HT-29 (cell line): ENCODE measurements at places on chromosomes 1 and 21.
A peak's percentile ranks its signal among the peaks of the same experiment; 100 is the strongest.

DNA sequence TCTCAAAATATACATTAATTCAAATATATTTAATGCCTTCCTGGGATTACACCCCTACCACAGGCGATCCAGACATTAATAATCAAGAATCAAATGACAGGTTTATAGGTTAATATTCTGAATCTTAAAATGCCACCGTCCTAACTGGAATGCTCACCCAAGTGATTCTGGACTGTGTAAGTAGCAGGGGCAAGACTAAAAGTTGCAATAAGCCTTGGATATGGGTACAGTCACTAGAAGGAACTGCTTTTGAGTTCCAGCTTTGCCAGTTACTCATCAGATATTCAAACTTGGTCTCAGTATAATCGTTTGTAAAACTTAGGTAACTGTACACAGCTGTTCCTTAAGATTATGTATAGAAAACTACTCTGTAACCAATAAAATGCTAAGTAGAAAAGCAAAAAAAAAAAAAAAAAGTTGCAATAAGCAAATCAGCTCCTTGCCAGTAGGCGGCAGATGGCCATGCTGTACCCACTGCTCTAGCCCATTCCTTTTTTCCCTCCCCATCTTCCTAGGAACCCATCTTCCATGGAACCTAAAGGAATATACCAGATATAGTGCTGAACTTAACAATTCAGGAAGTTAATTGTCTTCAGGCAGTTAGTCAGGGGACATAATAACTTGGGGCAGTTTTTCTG is 10.5 kb downstream of the RO60 start:
- peak; percentile 48 for DNase-seq

GRCh38 chr1:150994248-150994647 is 12.2 kb downstream of the ANXA9 start:
- DNase-seq, result no peak

DNA sequence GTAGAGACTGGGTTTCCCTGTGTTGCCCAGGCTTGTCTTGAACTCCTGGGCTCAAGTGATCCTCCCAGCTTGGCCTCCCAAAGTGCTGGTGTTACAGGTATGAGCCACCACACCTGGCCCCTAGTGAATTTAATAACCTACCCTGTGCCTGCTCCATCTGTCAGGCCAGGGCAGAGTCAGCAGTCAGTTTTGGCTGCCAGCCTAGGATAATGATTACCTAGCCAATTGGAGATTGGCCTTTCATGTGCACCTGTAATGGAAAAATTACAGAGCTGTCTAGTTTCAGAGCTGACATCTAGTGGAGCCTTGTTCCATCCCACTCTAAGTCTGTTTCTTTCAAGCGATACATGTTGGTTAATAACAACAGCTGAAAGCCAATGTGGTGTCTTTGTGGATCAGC is 92.0 kb downstream of the DIRAS3 start:
- no peak for DNase-seq

DNA sequence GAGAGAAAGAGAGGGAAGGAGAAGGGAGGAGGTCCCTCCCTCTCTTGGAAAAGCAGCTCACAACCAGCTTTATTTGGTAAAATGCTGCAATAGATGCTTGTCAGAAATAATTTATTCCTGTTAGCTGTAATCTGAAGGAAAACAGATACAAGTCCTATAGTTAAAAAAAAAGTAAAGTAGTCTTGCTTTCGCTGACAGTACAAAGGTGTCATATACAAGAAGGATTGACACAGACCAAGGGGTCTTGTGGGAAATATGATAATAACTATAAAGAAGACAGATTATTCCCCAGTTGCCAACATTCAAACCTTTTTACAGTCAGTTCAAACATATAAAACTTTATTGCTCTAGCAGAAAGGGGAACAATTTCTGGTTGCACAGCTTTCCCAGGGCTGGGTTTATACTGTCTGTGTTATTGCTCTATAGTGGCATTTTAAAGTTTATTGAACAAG is 145.0 kb downstream of the PBX1 start:
- no peak for DNase-seq

DNA sequence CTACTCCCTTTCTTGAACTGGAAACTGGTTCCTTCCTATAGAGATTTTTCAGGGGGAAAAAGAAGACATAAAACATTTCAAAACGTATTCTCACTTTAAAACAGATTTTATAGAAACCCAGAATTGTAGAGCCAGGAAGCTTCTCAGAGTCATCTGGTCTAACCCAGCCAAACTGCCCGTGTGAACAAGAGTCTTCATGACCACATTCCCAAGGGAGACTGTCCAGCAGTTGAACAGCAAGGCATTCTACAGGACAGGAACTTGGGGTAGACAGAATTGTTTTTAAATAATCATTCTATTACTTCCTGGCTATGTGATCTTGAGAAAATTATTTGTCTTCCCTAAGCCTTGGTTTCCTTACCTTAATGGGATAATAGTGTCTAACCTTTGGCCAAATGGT is 163.5 kb upstream of the IVNS1ABP start:
- DNase-seq, result no peak

GRCh38 chr1:36351227-36351977 is 28.0 kb upstream of the EVA1B start:
- no peak for DNase-seq

GRCh38 chr21:33657124-33657820 is 15.0 kb downstream of the ITSN1 start:
- DNase-seq, result no peak

GRCh38 chr21:42471206-42471605 is 24.8 kb downstream of the RSPH1 start:
- no peak for DNase-seq

GRCh38 chr21:42089093-42089631 is 18.0 kb downstream of the UMODL1 start:
- no peak for DNase-seq

DNA sequence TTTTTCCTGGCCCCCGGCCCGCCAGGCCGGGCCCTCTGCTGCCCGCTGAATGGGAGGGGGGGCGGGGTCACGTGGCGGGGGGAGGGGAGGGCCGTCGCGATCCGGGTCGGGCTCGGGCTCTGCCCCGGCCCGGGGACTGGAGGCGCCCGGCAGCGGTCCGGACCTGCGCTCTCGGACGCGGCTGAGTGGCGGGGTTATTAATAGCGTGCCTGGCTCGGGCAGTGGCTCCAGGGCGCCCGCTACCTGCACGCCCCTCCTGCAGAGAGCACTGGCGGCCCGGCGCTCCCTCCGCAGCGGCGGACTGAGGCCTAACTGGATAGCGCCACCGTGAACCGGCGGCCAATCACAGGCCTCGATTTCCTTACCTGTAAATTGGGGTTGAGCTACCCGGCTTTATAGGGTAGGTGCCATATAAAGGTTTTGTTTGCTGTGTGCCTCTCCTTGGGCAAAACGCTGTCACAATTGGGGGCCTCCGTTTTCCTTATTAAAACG is 28.1 kb downstream of the AHDC1 start:
- peak; percentile 80 for DNase-seq

DNA sequence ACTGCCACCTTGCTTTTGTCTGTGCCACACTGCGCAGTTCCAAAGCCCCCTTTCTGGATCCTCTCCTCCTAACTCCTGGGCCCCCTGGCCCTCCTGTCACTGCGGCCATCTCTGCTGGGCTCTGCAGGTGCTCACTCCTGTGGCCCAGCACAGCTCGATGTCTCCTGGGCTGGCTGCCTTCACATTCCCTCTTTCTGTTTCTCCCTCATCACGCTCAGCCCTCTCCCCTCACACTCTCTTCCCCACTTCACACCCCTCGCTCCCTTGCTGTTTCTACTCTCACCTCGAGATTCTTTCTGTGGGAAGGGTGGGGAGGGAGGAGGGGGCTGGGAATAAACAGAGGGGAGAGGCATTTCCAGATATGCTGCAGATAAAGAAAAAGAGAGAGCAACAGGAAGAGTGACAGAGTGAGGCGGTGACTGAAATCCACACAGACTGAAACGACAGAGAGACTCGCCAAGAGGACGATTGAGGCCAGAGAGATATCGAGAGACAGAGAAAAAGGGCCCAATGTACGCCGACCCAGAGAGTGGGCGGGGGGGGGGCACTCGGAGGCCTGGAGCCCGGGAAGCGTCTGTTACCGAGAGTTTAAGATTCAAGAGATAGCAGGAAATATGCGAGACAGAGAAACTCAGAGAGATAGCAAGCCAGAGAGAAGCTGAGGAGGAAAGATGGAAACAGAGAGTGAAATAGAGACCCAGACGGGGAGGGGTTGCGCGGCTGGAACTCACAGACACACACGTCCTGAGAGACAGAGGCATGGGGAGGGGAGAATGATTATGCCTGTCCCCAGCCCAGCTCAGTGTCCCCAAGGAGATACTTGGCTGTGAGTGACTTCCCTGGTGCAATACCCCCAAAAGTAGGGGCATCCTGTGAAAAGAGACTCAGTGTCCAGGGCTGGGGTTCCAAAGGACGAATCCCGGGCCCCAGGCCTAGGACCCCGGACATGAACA is 666 bp downstream of the CSF3R start:
- no peak for DNase-seq

DNA sequence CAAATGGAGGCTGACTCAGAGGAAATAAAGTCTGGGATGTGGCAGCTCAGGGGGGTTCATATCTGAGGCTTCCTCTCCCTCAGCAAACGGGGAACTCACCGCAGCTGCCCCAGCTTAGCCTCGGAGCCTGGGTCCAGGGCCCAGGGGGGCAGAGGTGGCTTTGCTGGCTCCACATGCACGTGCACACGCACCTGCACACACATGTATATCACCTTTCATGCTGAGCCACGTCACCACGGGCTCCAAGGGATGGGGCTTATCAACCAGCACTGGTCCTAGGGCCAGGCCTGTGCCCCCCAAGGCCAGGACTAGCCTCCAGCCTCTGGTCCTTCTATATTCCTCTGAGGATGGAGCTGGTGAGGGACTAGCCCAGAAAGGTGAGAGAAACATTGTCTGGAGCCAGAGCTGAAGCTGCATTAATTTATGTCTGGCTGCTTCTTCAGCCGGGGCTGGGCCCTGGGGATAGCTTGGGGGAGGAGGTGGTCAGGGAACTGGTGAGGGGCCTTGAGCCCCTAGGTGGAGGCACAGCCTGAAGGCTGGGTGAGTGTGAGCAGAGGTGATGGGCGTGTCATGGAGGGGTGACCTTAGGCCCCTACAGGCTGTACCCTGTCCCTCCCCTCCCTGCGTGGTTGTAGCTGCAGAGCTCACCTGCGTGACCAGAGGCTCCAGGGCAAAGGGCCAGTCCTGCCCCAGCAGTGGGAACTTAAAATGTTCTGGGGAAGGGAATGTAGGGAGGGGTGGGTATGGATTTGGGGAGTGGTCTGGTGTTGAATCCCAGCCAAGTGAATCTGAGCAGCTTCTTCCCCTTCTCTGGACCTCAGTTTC is 520.8 kb downstream of the PTPRU start:
- DNase-seq, result no peak
